Right forelimb (tissue), 1 donor: ENCODE measurements at places on chromosomes 6 and 20.
A peak's percentile ranks its signal among the peaks of the same experiment; 100 is the strongest.

GRCh38 chr6:150006961-150007464, 18.3 kb downstream of the RAET1L start:
- DNase-seq = no peak

GRCh38 chr6:149273318-149273717, 44.2 kb upstream of the TAB2 start:
- no peak for DNase-seq

DNA sequence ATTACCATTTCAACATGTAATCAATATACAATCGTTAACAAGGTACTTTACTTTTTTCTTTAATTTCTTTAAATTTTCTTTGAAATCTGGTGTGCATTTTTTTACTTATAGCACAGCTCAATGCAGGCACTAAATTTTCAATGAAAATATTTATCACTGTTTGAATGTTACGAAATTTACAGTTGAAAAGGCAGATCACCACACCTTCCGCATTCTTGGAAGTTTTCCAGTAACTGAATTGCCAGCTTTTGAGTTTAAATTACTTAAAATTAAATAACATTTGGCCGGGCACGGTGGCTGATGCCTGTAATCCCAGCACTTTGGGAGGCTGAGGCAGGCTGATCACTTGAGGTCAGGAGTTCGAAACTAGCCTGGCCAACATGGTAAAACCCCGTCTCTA, 309.9 kb downstream of the BMP7 start:
- no peak for DNase-seq

- DNase-seq = no peak
These were observed 662.4 kb downstream of the EPHA7 start for GRCh38 chr6:92756912-92757311.

GRCh38 chr20:17594443-17594842, 24.6 kb downstream of the DSTN start:
- no peak for DNase-seq

DNA sequence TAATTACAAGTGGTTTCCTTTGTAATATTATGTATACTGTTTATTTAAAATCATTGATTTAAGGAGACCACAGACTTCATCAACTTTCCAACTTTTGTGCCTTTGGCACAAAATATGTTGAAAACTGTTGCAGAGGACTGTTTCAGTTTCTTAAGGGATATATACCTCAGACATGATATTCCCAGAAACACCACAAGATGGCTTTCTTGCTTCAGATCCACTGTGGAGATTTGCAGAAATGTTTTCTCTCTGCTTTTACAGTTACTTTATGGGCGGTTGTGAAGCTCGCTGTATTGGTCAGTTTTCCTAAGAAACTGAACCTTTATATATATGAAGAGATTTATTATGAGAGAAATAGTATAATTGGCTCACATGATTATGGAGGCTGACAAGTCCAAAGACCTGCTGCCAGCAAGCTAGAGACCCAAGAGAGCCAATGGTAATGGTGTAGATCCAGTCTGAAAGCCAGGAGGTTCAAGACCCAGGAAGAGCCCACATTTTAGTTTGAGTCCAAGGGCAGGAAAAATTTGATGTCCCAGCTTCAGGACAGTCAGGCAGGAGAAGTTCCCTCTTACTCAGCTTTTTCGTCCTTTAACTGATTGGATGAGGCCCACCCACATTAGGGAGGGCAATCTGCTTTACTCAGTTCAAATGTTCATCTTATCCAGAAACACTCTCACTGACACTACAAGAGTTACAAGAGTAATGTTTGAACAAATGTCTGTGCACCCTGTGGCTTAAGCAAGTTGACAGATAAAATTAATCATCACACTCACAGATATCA, 12.8 kb downstream of the ME1 start:
- no peak for DNase-seq

- DNase-seq = no peak
These were observed 5.4 kb upstream of the FAM210B start for GRCh38 chr20:56353356-56353755.

DNA sequence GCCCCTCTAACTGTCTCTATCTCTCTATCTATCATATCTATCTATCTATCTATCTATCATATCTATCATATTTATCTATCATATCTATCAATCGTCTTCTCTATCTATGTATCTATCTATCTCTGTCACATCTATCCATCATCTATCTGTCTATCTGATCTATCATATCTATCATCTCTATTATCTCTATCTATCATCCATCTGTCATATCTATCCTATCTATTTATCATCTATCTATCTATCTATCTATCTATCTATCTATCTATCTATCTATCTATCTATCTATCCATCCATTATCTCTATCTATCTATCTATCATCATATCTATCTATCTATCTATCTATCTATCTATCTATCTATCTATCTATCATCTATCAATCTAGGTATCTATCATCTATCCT, 638.0 kb downstream of the DHX35 start:
- no peak for DNase-seq

DNA sequence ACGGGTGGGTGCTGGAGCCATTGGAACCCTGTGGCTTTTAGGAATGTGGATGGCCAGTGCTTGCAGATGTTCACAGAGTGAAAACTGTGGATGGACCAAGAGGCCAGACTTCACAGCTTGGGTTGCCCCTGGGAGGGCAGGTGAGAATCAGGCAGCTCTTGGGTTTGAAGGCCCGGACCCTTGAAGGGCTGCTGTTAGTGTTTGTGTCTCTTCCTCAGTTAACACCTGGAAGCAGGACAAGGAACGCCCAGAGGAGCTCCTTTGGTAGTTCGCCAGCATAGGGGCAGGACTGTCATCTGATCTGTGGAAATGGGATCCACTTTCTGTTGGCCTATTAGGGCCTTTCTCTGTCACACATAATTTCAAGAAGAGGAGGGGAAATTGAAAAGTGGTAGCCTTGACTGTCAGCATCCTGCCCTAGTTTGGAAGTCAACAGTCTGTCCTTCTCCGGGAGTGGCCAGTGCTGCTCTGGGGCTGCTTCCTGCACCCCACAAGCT, 43.6 kb downstream of the RIOK1 start:
- DNase-seq = no peak

DNA sequence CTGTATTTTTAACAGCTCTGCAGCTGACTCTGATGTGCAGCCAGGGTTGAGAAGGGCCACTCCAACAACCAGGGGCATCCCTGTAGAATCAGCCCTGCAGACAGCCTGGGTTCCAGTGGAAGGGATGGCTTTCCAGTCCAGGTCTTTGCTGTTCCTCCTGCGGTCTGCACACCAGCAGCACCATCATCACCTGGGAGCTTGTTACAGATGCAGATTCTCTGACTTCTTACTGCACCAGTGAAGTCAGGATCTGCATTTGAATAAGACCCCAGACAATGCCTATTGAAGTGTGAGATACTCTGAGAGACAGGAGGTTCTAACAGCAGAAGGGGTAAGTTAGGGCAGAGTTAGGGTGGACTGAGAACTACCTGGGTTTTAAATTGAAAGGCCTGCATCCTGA, 151.3 kb downstream of the F13A1 start:
- no peak for DNase-seq

GRCh38 chr6:159085396-159085895, 40.7 kb upstream of the TAGAP start:
- DNase-seq = no peak

GRCh38 chr20:44648579-44648978, 2.9 kb downstream of the ADA start:
- DNase-seq = no peak

GRCh38 chr20:16806886-16807285, 58.7 kb downstream of the OTOR start:
- no peak for DNase-seq

GRCh38 chr20:59385480-59385879, 85.1 kb downstream of the EDN3 start:
- peak; percentile 54 for DNase-seq

GRCh38 chr6:79796197-79796596, 151.2 kb downstream of the ELOVL4 start:
- DNase-seq = no peak

DNA sequence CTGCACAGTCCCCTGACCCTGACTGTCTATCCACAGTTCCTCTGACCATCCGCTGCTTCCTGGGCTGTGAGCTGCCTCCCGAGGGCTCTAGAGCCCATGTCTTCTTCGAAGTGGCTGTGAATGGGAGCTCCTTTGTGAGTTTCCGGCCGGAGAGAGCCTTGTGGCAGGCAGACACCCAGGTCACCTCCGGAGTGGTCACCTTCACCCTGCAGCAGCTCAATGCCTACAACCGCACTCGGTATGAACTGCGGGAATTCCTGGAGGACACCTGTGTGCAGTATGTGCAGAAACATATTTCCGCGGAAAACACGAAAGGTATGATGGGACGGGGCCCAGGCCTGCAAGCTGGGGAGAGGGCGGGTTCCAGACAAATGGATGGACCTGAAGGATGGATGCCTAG, 4.3 kb downstream of the PROCR start:
- DNase-seq = no peak

- DNase-seq = no peak
These were observed 96.4 kb upstream of the DUSP22 start for GRCh38 chr6:195861-196360.

- no peak for DNase-seq
These were observed 6.7 kb upstream of the BPIFB6 start for GRCh38 chr20:33024609-33025317.

DNA sequence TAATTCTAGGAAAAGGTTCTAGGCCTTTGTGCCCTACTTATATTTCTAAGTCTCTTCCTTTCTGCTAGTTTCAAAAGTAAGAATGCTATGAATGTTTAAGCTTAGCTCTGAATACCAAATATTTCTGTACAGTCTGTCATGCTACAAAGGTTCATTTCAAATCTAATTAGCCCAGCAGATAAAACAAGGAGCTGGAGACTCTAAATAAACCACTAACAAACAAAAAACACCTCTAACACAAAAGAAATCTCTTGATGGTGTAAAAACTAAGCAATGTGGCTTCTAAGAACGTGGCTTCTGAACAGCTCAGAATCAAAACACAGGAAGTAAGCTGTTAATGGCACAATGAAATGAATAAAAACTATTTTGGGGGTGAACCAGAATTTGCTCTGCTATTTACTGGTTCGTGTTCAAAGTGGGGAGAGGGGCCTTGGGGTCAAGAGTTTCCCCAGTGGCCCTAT, 198.3 kb downstream of the BCAS1 start:
- DNase-seq = no peak

DNA sequence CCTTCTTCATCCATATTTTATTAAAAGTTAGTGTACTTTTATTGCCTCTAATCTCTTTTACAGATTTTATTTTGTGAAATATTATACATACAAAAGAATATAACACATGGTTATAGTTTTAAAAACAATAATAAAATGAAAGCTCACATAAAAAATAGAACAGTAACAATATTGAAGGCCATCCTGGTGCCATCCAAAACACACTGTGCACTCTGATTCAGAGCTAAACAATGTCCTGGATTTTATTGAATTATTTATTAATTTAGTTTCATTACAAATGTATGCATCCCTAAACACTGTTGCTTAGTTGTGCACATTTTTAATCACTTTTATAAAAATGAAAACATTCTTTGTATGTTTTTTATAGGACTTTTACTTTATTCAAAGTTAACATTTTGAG, 32.9 kb downstream of the RNF217 start:
- DNase-seq = no peak

- DNase-seq = no peak
These were observed 41.4 kb downstream of the TRMT6 start for GRCh38 chr20:5908981-5909380.

- no peak for DNase-seq
These were observed 249.5 kb upstream of the AGPAT4 start for GRCh38 chr6:161523362-161523761.

DNA sequence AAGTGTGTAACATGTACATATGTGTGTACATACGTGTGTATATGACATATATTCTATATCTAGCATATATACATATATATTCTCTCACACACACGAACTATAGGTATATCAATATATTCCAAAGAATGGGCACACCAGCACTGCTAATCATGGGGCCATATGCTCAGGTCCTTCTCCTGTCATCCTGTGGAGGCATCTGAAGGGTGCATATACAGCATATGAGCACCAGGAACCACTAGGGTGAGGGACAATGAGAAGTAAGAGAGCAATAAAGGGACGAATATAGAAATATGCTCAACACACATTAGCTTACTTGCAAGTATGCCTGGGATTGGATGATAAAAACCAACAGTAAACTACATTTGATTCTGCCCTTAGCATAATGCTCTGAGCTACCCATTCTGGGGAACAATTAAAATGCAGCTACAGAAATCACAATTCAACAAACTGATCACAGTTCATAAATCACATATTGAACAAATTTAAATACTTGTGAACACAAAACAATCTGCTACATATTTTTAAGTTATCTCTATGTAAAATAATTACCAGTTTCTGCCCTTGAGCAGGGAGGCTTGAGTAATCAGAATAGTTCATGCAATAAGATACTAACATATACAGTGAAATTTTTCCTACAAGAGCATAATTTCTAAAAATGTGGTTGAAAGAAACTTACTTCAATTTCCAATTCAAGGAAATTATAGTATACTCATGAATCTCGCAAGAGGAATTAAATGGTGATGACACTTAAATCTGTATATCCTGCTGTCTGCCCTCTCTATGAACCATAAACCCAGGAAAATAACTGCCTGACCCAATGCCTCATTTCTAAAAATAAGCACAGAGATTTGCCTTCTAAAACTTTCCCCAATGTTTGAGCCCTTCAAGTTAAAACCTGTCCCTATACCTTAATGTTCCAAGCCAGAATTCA, 272.2 kb upstream of the THEMIS start:
- no peak for DNase-seq

DNA sequence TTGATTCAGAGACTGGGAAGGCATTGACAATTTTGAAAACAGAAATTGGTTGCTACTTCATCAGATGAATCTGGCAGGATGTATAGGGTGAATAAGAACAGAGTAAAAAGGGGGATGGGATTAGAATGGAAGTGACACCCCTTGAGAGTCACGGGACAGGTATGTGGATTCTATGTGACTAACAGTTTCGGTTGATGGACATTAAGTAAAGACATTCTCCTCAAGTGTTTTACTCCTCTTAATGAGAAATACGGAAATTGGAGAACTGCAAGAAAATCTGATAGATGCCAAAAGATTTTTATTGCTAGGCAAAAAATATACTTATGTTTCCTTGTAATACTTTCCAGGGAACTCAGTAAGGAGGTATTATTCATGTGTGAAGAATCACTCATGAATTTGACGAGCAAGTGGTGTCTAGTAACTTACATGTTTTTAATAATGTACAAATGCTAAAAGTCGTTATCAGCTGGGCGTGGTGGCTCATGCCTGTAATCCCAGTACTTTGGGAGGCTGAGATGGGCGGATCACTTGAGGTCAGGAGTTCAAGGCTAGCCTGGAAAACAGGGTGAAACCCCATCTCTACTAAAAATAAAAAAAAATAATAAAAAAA, 135.8 kb downstream of the KIF16B start:
- DNase-seq = no peak

GRCh38 chr6:149035766-149036165, 281.7 kb upstream of the TAB2 start:
- no peak for DNase-seq

GRCh38 chr20:60591172-60591799, 633.1 kb downstream of the CDH26 start:
- no peak for DNase-seq

DNA sequence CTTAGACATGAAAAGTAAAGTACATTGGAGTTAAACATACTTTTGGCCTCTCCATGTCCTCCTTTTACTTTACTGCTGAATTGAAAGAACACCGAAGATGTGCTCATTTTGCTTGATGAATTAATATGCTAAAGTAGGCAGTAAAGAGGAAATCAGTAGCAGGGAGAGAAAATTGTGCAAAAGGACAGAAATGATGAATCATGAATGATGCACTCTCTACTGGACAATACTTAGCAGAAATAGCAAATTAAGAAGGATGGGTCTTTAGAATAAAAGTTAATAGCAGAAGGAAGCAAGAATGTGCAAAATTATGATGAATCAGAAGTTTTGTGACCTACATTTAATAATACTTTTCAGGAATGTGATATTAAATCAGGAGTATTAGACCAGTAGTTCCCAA, 8.4 kb upstream of the SPINT3 start:
- DNase-seq = no peak
